ENCODE measurements at places on chromosomes 6 and 20.

- no peak for DNase-seq
Observed at GRCh38 chr6:30013291-30013922, 47.7 kb upstream of the POLR1H start.

DNA sequence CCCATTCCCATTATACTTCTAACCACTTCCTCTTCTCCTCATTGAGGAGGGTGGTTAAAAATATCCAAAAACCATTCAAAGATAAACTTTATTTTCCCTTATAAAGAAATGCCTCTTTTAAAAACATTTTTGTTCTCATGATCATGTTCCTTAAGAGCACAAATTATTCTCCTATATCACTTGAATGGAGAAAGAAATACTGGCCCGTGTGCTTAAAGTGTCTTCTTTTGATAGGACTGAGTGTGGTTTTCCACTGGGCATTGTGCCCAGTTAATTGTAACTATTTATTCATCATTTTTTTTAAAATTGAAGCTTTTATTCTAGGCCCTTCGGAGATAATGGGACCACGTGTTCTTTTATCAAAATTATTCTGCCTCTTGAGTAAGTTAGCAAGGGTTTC, 871.5 kb downstream of the QKI start:
- DNase-seq: no peak

- DNase-seq: no peak
Observed at GRCh38 chr20:57558614-57559288, 2.2 kb upstream of the PCK1 start.

DNA sequence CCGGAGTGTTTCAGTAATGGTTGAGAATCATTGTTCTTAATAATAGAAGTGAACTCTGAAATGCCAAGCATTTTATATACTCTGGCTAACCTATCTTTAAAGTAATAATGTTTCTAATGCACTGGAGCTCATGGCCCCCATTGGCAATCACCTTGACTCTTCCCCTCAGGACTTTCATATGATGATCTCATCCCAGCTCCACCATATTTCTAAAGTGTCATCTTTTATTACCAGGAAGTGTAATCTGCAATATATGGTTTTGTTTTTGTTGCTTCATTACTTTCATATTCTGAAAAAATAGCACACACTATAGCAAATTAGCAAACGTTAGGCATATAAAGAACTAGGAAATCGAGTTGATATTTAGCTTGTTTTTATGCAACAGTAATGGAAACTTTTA, 60.3 kb downstream of the TULP4 start:
- no peak for DNase-seq

- no peak for DNase-seq
Observed at GRCh38 chr6:108763931-108764579, 84.2 kb upstream of the ARMC2 start.

- no peak for DNase-seq
Observed at GRCh38 chr20:3890999-3891929, 2.1 kb downstream of the PANK2 start.

- DNase-seq: no peak
Observed at GRCh38 chr20:25408170-25408547, 686 bp downstream of the GINS1 start.

DNA sequence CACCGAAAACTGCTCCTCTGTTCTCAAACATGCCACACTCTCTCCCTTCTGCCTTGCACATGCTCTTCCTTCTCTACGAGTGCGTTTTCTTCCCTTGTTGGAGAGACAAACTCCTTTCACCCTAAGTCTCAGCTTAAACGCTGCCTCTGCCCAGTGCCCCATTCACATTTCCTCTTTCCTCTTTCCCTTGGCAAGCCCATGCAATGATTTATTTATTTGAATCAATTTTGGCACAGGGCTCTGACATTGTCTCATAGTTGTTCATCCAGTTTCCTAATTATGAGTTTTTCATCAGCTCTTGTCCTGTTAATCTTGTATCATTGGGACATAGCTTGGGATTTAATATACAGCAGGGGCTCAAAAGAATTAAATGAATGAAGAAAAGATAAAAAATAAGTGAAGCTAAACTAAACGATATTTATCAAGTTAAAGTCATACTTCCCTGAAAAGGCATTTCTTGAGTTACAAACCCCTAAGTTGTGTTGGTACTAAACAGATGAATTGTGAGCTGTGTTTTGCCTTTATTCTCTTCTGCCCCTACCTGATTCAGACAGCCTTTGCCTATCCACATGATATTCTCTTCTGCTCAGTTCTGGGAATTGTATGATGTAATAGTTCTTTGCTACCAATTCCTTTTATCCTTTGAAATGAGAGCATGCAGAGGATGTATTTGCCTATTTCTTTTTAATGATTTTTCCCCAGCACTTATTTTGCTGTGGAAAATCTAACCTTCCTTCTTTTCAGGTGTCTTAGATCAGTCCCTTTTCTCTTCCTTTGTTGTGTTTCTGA, 704.4 kb downstream of the UTRN start:
- no peak for DNase-seq

GRCh38 chr6:39493174-39493573, 170.7 kb upstream of the KCNK16 start:
- no peak for DNase-seq

- DNase-seq: no peak
Observed at GRCh38 chr6:91082311-91082832, 495.5 kb upstream of the MAP3K7 start.

DNA sequence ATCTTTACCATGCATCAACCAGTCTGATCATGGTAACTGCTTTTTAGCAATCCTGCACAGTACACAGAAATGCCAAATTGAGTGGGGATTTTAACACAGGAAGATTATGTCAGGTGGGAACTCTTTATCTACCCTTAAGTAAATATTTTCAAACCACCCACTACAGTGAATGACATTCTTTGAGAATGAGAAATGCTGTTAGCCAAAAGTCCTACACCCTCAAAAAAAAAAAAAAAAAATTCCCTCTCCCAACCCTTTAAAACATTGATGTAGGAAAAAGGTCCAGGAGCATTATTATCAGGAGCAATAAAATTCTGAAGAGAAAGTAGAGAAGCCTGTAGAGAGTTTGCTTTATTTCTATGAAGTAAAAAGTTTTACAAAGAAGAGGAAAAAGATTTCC, 307.2 kb upstream of the THEMIS start:
- DNase-seq: no peak

GRCh38 chr6:57029213-57029612, 17.3 kb upstream of the KIAA1586 start:
- DNase-seq: no peak

DNA sequence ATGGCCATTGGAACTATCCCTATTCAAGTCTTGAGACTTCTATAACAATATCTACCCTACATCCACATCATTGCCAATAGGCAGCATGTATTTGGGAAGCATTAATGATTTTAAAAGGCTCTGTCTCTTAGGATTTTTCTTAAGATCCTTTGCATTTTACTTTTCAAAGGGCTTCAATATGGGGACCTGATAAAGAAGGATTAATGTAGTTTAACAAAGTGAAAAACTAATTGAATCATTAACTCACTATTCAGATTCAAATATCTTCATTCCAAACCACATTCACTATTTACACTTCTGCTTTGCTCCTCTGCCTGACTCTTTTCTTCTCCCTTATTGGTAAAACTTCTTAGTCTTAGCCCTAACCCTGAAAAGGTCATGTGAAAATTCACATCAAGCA, 333.0 kb downstream of the EPHA7 start:
- no peak for DNase-seq

DNA sequence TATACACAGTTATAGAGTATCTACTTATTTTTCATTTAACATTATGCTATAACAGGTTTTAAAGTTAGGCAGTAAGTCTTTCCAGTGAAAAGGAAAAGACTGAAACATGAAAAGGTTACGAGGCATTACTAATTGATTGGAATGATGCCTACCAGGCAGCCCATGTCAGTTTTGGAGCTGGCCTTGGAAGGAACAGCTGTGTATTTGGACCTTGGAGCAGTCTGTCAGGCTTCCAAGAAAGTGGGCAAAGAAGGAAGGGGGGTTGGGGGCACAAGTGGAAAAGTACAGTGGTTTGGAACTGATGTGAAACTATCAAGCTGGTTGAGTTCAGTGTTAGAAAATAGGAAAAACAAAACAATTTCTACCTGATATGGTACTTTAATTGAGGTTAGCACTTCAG, 41.7 kb downstream of the SLC16A10 start:
- DNase-seq: no peak

DNA sequence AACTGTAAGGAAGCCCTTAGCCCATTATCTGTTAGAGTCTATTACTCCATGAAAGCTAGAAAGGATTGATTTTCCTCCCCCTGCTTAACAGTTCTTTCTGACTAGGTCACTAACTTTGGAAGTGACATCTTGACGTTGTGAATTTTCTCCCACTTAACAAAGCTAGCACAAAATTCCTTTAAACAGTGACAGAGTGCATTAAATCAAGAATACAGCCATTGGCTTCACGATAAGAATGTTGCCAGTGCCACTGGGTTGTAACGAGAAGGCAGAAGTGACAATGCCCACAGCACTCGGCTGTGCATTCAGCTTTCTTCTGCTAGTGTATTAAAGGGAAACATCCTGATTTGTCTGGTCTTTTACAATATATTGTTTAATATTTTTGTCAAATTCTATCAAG, 182.7 kb upstream of the DTNBP1 start:
- DNase-seq: no peak

GRCh38 chr20:54013471-54013870, 56.9 kb downstream of the BCAS1 start:
- no peak for DNase-seq

- DNase-seq: no peak
Observed at GRCh38 chr6:158654498-158654897, 4.6 kb downstream of the SYTL3 start.

- no peak for DNase-seq
Observed at GRCh38 chr6:106517706-106518105, 111.6 kb downstream of the RTN4IP1 start.

DNA sequence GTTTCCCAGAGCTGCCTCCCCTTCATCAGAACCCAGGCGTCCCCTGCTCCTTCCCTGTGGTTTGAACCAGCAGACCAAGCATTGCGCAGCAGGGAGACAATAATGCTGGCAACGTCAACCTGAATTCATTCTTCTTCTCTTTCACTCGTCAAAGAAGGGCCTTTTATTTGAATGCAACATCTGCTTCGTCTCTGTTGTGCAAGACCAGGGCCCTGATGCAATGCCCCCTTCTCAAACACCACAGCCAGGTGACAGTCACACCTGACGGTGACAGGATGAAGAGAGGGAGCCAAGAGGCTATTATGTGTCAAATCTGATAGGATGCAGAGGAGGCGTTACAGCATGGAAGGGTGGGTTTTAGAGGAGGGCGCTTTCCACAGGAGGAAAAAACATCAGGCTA, 8.0 kb downstream of the INSM1 start:
- no peak for DNase-seq
